Aorta (tissue), 5 donors: ENCODE measurements at places on chromosomes 4 and X. TPM values are rescaled to one million over a fixed set of nuclear protein-coding genes. Genes with fewer than 3 reads are reported as not detected.

XAGE2 gene
- total RNA-seq, result not detected

COL25A1 gene
- total RNA-seq, result 2.2 TPM

GAGE12E gene
- total RNA-seq, result not detected

MMRN1 gene
- total RNA-seq, result 24.5 TPM

RHOXF2B gene
- total RNA-seq, result not detected

AKAP14 gene
- total RNA-seq, result not detected

POU4F2 gene
- not detected for total RNA-seq

LPAR4 gene
- total RNA-seq, result 0.93 TPM

GC gene
- not detected for total RNA-seq

SPON2 gene
- total RNA-seq, result 5.7 TPM

POLN gene
- total RNA-seq, result 6.6 TPM

FGG gene
- total RNA-seq, result 0.87 TPM

MPP1 gene
- total RNA-seq, result 45.7 TPM

ZNF732 gene
- total RNA-seq, result 0.45 TPM

DNA sequence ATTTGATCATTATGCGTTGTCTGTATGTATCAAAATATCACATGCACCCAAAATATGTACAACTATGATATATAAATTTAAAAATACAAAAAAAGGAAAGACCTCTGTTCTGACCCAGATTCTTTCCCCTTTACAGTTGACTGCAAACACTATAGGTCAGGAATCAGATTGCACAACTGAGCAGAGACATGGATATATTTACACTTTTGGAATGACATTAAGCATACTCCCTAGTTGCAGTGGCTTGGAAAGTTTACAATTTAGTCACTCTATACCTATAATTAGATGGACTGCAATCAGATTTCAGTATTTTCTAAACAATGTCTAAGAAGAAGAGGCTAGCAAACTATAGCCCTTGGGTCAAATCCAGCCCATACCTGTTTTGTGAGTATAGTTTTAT, 98.5 kb upstream of the INPP4B start:
- no peaks in the 10 kb centered on the region for H3K27me3 ChIP-seq
- no peaks in the 10 kb centered on the region for H3K4me1 ChIP-seq
- no peaks in the 10 kb centered on the region for H3K36me3 ChIP-seq
- DNase-seq, result no peak
- no peak overlapping the region for H3K4me3 ChIP-seq

DNA sequence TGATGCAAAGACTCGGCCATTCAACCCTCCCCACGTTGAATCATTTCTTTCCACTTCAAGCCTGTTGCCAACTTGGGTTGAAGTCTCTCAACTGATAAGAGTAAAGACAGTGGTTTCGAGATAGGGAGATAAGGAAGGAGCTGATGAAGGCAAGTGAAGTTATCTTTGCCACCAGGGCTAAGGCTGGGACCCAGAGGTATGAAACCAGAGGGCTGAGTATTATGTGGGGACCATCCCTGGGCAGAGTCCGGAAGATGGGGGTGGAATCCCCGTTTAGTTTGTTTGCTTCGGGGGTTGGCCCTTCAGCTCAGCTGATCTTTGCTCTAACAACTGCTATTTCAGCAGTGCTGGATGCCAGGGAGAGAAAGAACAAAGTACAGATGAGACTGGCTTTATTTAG, 2.3 kb upstream of the XPNPEP2 start:
- no peak for DNase-seq
- H3K36me3 ChIP-seq, result no peaks in the 10 kb centered on the region
- H3K27me3 ChIP-seq, result no peaks in the 10 kb centered on the region
- H3K27ac ChIP-seq, result no peak overlapping the region
- H3K4me1 ChIP-seq, result no peaks in the 10 kb centered on the region

- H3K4me3 ChIP-seq, result peak overlapping the region; percentile 43
- H3K27ac ChIP-seq, result peak overlapping the region; percentile 95
- H3K4me1 ChIP-seq, result no peaks in the 10 kb centered on the region
- peak; percentile 90 for DNase-seq
Measured at GRCh38 chrX:123859409-123859845, 426 bp upstream of the XIAP start.

DNA sequence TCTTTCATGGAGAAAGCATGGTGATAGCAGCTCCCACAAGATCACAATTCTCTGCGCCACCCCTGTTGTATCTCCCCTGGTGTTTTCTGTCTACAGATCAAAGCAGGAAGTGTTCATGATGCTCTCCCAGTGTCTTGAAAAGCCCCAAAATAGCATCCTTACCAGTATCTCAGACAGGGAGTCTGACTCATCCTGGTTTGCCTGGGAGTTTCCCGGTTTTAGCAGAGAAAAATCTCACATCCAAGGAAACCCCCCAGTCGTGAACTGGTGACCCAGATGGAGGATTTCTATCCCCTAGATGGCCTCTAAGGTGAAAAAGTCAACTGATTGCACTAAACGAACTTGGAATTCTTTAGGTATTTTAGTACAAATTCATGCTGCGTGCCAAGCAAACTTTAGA, 64.3 kb upstream of the NR0B1 start:
- no peak overlapping the region for H3K27ac ChIP-seq
- no peaks in the 10 kb centered on the region for H3K27me3 ChIP-seq

- no peaks in the 10 kb centered on the region for H3K27me3 ChIP-seq
- H3K4me1 ChIP-seq, result no peaks in the 10 kb centered on the region
- H3K27ac ChIP-seq, result no peak overlapping the region
- no peak for DNase-seq
- H3K36me3 ChIP-seq, result no peaks in the 10 kb centered on the region
- H3K4me3 ChIP-seq, result no peak overlapping the region
Measured at GRCh38 chr4:8167291-8167690, 8.7 kb upstream of the ABLIM2 start.

GRCh38 chr4:148692242-148692641, 250.0 kb upstream of the NR3C2 start:
- H3K36me3 ChIP-seq, result no peaks in the 10 kb centered on the region
- no peak overlapping the region for H3K27ac ChIP-seq
- H3K4me1 ChIP-seq, result no peaks in the 10 kb centered on the region
- DNase-seq, result no peak
- no peaks in the 10 kb centered on the region for H3K27me3 ChIP-seq
- no peak overlapping the region for H3K4me3 ChIP-seq

- H3K4me3 ChIP-seq, result no peak overlapping the region
- no peak overlapping the region for H3K27ac ChIP-seq
- no peaks in the 10 kb centered on the region for H3K27me3 ChIP-seq
- H3K36me3 ChIP-seq, result no peaks in the 10 kb centered on the region
- no peaks in the 10 kb centered on the region for H3K4me1 ChIP-seq
- DNase-seq, result no peak
Measured at GRCh38 chr4:22202246-22202974, 253.8 kb upstream of the KCNIP4 start.

GRCh38 chr4:96354036-96354712, 514.3 kb downstream of the PDHA2 start:
- no peak for DNase-seq
- no peak overlapping the region for H3K27ac ChIP-seq
- no peaks in the 10 kb centered on the region for H3K27me3 ChIP-seq
- no peaks in the 10 kb centered on the region for H3K36me3 ChIP-seq

DNA sequence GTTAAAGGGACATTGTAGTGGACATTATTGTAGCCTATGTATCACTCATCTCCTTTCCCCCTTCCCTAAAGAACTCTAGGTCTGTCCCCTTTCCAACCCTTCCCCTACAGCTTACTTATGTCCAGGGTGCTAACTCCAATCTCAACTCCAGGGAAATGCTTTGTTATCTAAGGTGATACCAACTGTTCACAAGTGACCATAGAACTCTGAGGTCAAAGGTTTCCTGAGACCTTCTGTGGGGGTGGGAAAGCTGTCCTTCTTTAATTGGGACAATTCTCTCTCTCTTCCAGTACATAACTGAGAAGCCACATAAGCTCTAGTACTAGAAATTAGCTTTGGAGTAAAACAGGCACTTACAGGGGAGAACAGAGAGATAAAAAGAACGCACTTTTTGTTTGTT, 212.4 kb downstream of the NR3C2 start:
- H3K36me3 ChIP-seq, result no peaks in the 10 kb centered on the region
- H3K27me3 ChIP-seq, result no peaks in the 10 kb centered on the region
- H3K27ac ChIP-seq, result no peak overlapping the region
- no peak overlapping the region for H3K4me3 ChIP-seq
- no peak for DNase-seq
- no peaks in the 10 kb centered on the region for H3K4me1 ChIP-seq

- H3K36me3 ChIP-seq, result no peaks in the 10 kb centered on the region
- H3K4me1 ChIP-seq, result no peaks in the 10 kb centered on the region
- no peak for DNase-seq
- H3K27ac ChIP-seq, result no peak overlapping the region
- H3K27me3 ChIP-seq, result no peaks in the 10 kb centered on the region
Measured at GRCh38 chr4:159003420-159004253, 99.2 kb upstream of the RAPGEF2 start.

DNA sequence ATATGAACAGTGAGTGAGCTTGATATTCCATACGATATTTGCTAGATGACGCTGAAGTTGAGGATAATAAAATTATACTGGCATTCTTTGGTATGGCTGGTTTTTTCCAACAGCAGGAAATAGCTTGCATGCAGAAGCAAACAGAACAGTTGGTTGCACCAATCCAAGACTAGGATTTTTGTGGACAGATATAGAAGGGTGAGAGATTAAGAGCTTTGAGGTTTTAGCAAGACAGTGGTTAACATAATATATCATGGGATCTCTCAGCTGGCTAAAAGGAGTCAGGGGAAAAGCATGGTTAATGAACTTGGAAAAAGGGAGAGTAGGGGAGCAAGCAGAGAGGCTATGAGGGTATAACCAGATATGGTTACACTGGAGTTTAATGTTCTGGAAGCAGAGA, 127.9 kb downstream of the DHX15 start:
- H3K27me3 ChIP-seq, result no peaks in the 10 kb centered on the region
- H3K36me3 ChIP-seq, result no peaks in the 10 kb centered on the region
- no peak overlapping the region for H3K4me3 ChIP-seq
- no peak for DNase-seq
- no peak overlapping the region for H3K27ac ChIP-seq
- H3K4me1 ChIP-seq, result no peaks in the 10 kb centered on the region

DNA sequence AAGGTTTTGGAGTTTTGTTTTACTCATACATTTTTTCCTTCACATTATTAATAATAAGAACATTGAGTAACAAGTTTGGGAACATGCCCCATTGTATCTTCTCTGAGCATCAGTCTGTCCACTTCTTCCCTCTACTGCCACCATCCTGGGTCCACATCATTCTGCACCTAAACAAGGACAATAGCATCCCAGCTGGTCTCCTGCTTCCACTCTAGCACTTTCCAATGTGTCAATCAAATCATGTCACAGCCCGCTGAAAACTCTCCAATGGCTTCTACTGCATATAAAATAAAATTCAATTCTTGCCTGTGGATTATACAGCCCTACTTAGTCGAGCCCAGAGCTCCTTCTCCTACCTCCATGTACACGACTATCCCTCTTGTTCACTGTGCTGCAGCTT, 66.8 kb upstream of the RBPJ start:
- H3K36me3 ChIP-seq, result no peaks in the 10 kb centered on the region
- no peak overlapping the region for H3K4me3 ChIP-seq
- no peak for DNase-seq
- no peak overlapping the region for H3K27ac ChIP-seq
- H3K27me3 ChIP-seq, result no peaks in the 10 kb centered on the region
- no peaks in the 10 kb centered on the region for H3K4me1 ChIP-seq

DNA sequence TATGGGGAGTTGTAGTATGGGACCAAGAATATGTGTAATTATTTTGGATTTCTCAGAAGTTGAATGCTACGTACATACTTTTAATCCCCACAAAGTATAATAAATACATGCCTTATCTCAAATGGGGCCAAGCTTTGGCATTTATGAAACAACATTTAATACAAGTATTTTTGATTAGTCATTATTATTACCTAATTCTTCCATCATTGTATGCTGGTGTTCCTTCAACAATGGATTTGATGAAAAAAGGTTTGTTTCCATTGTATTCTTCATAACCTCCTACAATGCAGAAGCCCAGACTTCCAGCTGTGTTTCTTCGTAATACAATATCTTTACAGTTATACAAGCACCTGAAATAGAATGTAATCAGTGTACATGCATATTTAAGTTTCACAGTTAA, 83.8 kb downstream of the FIP1L1 start:
- H3K4me3 ChIP-seq, result no peak overlapping the region
- no peaks in the 10 kb centered on the region for H3K36me3 ChIP-seq
- DNase-seq, result no peak
- no peak overlapping the region for H3K27ac ChIP-seq
- no peaks in the 10 kb centered on the region for H3K27me3 ChIP-seq

- H3K4me1 ChIP-seq, result no peaks in the 10 kb centered on the region
- no peak overlapping the region for H3K27ac ChIP-seq
- no peaks in the 10 kb centered on the region for H3K36me3 ChIP-seq
- no peaks in the 10 kb centered on the region for H3K27me3 ChIP-seq
- no peak for DNase-seq
Measured at GRCh38 chr4:87213421-87214075, 6.9 kb downstream of the KLHL8 start.

DNA sequence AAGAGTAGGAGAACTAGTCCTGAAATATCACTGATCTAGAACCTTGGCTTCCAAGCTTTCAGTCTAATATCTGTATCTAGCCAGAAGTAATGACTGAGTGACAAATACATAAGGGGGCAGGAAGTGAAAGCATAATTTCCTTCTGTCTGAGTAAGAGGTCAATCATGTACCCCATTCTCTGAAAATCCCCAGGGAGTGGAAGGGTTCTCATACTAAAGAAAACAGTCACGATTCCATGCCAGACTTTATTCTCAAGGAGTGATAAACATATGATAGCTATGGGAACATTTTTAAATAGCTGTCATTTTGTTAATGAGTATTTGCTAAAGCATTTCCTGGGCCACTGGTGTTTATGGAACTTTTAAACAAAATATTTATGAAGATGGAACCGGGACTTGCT, 308.5 kb downstream of the ARHGAP24 start:
- H3K27me3 ChIP-seq, result no peaks in the 10 kb centered on the region
- peaks cover 17% of the 10 kb centered on the region for H3K4me1 ChIP-seq
- H3K36me3 ChIP-seq, result no peaks in the 10 kb centered on the region
- DNase-seq, result no peak
- H3K27ac ChIP-seq, result no peak overlapping the region
- H3K4me3 ChIP-seq, result no peak overlapping the region

DNA sequence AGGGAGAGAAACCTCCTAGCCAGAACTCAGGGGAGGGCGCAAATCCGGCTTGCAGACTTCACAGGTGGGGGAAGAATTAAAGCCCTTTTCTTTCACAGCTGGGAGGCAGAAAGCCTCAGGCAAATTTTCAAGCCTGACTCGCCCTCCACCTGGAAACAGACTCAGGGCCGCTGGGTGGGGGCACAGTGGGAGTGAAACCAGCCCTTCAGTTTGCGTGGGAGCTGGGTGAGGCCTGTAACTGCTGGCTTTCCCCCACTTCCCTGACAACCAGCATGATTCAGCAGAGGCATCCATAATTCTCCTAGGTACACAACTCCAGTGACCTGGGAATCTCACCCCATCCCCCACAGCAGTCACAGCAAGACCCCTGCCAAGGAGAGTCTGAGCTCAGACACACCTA, 206.9 kb upstream of the INTU start:
- H3K4me3 ChIP-seq, result no peak overlapping the region
- H3K27ac ChIP-seq, result no peak overlapping the region
- no peaks in the 10 kb centered on the region for H3K4me1 ChIP-seq
- no peaks in the 10 kb centered on the region for H3K27me3 ChIP-seq
- no peaks in the 10 kb centered on the region for H3K36me3 ChIP-seq

GRCh38 chr4:960636-961350, 12.6 kb downstream of the DGKQ start:
- no peaks in the 10 kb centered on the region for H3K4me1 ChIP-seq
- peak; percentile 61 for DNase-seq
- no peaks in the 10 kb centered on the region for H3K36me3 ChIP-seq
- H3K4me3 ChIP-seq, result no peak overlapping the region
- H3K27me3 ChIP-seq, result no peaks in the 10 kb centered on the region
